ENCODE measurements at places on chromosomes 16 and 17.

- no peak for DNase-seq
Observed at GRCh38 chr16:81551151-81551808, 106.7 kb downstream of the CMIP start.

GRCh38 chr17:13385481-13385911, 216.2 kb downstream of the HS3ST3A1 start:
- DNase-seq = no peak

DNA sequence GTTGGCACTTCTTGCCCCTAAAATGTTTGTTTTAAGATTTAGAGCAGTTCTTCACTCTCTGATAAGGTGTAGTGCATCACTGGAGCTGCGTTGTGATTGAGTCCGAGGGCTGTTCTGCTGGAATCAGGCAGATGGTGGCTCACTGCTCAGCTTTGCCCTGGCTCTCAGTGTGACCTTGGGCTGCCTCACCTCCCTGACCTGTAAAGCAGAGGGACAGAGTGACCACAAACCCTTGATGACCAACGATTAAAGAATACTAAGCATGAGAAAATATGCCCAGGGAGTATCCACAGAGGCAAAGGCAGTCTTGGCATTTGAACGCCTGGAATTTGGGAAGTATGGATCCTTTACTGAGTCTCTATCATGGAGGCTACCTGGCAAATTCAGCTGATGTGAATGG, 18.1 kb downstream of the CMIP start:
- no peak for DNase-seq

- DNase-seq = no peak
Observed at GRCh38 chr16:54129810-54130209, 156.8 kb downstream of the IRX3 start.

DNA sequence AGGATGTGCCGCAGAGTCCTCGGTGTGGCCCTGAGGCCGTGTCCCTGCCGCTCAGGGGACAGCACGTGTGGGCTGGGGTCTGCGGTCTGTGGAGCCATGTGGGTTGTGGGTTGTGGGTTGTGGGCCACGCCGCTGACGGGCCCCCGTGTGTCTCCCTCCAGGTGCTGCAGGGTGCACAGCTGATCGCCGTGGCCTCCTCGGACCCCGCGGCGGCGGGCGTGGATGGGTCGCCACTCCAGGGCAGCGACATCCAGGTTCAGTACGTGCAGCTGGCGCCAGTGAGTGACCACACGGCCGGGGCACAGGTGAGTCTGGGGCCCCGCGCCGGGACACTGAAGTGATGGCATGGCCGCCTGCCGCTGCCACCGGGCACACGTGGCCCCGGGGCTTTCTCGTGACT, 120.7 kb downstream of the BANP start:
- no peak for DNase-seq

DNA sequence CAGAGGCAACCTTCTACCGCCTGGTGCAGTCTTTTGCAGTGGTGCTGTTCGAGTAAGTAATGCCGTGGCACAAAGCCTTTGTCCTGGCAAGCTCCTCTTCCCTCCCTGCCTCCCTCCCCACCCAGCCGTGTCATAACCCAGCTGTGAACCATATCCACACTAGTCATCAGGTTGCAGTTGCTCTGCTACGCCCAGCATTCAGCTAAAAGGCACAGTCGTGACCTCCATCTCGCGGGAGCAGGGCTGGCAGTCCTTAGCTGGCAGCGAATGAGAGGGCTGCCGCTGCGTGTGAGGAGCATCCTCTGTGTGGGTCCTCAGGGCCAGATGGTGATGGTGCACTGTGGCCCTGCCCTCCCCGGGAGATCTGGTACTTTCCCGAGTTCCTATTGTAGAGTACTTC, 39.3 kb downstream of the CIBAR2 start:
- no peak for DNase-seq

- no peak for DNase-seq
Observed at GRCh38 chr16:14186795-14187221, 115.7 kb downstream of the MRTFB start.

DNA sequence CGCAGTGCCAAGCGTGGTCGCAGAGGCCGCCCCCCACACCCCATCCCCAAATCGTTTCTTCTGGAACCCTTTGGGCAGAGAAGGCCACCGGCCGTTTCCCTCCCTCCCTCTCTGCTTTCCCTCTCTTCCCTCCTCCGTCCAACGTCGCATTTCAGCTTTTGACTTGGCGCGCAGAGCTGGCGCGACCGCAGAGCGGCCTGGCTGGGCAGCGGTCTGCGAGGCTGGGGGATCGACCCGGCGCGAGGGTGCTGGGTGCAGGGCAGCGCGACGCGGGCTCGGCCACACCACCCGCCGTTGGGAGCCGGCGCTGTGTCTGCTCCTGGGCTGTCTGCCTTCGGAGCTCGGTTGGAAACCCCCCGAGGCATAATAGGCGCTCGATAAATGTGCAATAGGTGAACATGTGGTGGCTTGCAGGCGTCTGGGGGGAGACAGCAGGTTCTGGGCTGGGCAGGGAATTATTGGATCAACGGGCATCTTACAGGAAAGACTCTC, 2.8 kb upstream of the NTN3 start:
- DNase-seq = no peak

GRCh38 chr17:48241770-48242497, 134.4 kb downstream of the SNX11 start:
- DNase-seq = no peak

GRCh38 chr16:74770831-74771526, 3.6 kb downstream of the FA2H start:
- DNase-seq = no peak

DNA sequence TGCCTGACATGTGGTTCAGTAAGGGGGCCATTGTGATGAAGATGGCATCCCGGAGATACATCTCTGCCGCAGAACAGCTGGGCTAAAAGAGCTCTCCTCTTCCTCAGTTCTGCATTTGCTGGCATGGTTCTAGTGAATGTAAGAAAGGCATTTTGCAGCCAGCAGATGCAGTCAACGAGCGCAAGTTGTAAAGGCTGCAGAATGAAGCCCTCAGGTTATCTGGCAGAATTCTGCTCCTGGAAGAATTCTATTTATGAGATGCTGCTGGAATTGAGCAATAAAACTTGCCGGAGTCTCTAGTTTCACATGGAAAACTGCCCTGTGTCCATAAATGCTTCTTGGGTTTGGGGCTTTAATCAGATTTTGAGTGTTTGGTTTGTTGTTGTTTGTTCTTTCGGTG, 176.8 kb upstream of the HSBP1 start:
- no peak for DNase-seq

DNA sequence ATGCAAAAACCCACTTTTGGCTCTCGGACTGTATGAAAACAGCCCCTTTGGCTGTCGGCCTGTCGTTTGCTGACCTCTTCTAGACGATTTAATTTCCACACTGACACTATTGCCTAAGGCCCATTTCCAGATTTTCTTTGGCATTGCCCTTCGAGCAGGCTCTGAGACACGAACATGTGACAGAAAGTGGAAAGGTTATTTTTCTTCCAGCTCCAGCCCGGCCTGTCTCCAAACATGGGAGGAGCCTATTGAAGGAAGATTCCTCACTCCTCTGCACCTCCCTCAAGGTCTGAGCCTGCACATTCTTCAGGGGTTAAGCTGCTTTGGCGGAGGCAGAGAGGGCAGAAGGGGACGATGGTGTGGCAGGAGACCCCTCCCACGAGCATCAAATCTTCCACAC, 85.9 kb upstream of the FOXF1 start:
- DNase-seq = no peak
